ENCODE measurements at places on chromosomes 4 and X.

GRCh38 chrX:50211510-50211909, 6.9 kb downstream of the CCNB3 start:
- DNase-seq = no peak

DNA sequence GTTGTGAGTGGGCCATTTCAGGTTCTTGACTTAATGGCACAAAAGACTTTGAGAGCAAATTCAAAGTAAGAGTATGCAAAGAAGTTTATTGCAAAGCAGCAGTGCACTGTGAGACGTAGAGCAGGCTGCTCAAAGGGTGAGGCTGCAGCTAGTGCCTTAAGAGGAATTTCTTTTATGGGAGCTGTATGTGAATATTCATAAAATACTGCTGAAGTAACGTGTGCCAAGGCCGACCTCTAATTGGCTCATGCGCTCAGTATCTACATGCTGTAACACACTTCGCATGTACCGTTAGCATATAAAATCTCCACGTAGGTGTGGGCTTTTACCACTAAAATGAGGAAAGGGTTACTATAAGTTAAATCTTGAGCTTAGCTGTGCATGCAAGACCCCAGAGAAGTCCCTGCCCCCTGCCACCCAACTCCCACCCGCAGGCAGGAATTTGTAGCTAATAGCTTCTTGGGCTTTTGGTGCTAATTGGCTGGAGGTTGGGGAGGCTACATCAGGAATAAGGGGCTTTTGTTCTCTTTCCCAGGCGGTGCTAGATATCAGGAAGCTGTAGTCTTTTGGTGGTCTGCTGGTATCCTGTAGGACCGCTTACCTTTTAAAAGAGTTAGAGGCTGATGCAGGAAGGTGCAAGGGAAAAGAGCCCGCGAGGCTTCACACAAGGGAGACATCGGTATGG, 47.6 kb downstream of the FSTL5 start:
- DNase-seq = no peak

DNA sequence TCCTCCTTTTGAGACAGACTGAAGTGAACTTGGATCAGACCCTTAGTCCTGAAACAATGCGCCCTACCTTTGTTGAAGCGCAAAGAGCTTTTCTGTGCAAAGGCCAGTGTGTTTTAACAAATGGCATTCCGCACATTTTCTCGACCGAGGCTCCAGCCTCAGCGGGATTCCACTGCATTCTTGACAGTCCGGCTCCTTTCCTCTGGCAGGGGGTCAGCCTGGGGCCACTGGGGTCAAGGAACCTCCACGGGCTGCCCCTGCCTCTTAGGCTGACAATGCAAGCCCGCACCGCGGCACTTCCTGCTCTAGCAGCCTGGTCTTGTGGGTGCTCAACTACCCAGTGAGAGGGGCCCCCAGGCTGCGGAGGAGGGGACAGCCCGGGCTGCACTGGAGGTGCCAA, 47.2 kb upstream of the TFDP3 start:
- DNase-seq = no peak

DNA sequence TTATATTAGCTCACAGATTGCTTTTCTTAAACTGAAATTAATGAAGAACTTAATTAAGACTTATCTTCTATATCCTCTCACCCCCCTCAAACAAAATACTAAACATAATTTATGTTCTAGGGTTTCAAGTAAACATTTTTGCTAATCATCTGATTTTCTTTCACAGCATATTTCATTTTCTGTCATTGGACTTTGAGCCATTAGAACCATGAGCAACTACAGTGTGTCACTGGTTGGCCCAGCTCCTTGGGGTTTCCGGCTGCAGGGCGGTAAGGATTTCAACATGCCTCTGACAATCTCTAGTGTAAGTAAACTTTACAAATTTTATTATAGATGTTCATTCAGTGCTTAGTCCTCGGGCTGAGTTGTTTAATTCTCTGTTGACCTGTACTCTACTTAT, 3.3 kb downstream of the PDLIM5 start:
- no peak for DNase-seq

DNA sequence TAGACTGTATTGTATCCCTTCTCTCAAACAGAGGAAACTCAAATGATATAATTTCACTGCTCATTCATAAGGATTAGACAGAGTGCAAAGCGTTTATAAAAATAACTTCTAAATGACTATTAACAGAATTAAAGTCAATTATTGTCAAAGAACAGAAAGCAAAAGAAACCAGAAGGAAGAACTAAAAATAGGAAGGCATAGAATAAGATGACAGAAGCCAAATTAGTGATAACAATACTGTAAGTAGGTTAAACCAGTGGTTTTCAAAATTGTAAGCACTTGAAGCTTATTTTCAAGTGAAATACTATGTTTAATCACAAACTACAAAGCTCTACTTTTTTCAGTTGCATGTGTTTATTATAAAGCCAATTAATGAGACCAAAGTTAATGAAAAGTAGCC, 305.2 kb downstream of the PPP1R2C start:
- DNase-seq = no peak

GRCh38 chr4:112910109-112910736, 139.2 kb upstream of the ANK2 start:
- no peak for DNase-seq

GRCh38 chrX:152638443-152638904, 779 bp downstream of the GABRQ start:
- no peak for DNase-seq

- no peak for DNase-seq
Measured at GRCh38 chrX:119638725-119639471, 32.7 kb upstream of the NKRF start.

DNA sequence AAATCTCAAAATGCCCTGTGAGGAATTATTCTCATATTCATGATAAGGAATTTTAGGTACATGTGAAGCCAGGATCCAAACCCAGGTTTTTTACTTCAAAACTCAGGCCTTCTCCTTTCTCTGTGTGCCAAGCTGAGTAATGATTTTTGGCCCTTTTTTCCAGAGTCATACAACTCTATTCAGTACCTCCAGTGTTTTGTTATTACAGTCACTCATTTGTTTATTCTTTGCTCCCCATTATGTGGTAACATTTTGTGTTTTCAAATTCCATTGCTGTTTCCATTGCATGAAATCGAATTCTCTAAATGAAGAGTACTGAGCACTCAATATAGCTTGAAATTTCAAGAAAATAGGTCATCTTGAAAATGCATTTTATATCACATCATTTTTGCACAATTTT, 315.4 kb downstream of the NR3C2 start:
- DNase-seq = no peak

- DNase-seq = no peak
Measured at GRCh38 chr4:26242451-26242850, 78.4 kb upstream of the RBPJ start.

DNA sequence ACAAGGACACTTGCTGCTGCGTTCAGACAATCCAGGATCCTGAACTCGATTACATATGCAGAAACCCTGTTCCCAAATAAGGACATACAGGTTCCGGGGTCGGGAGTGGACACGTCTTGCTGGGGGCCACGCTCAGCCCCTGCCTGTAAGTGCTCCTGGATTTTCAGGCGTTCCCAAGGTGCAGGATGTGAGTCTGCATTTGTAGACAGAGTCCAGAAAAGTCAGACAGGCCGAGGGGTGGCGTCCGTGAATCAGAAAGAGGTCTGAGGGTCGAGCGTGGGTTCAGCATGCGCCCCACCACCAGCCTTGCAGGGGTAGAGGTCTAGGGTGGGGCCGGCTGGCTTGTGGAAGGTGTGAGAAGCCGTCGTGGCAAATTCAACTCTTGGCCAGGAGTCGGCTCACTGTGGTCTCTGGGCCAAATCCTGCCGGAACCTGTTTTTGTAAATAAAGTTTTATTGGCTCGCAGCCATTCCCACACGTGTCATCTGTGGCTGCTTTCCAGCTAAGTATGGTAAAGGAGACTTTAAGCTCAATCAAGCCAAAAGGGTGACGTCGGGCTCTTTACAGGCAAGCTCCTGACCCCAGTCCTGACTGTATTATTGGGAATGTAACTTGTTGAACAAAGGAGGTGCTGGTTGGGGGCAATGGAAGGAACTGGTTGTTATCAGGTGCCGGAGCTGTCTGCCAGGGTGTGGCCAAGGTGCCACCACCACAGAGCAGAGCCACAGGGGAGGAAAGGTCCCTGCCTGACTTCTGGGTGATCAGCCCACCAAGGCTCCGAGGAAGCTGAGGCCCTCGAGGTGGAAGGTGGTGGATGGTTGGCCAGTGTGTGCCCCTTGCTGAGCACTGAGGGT, 7.4 kb downstream of the DOK7 start:
- no peak for DNase-seq

- peak; percentile 18 for DNase-seq
Measured at GRCh38 chrX:40734971-40735324, 394 bp downstream of the MED14 start.

- no peak for DNase-seq
Measured at GRCh38 chr4:90317785-90318184, 190.6 kb downstream of the CCSER1 start.

- DNase-seq = no peak
Measured at GRCh38 chr4:124483048-124483906, 229.3 kb downstream of the ANKRD50 start.

DNA sequence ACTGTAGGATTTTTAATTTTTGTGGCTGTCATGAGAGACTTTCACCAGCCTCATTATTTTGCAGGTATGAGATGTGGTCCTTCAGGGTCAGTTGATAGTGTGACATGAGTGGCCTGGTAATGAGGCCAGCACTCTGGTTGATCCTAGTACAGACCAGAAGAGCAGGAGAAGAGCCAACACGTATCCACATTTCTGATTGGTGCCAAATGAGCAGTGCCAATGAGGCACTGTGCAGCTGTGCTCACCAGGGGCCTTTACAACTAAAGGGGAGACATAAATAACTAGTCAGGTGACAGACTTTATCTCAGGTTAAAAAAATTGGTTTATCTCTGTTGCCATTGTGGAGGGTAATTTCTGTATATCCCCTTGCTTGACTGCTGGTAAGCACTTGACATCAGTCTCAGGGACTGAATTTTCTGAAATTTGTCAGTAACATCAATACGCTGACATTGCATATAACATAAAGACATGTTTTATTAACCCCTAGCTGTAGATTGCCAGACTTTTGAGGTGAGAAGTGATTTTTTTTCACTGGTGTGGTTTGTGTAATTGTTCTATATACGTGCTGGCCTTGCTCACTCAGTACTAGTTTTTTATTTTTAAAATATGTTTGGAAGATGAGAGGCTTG, 101.2 kb downstream of the AFF1 start:
- no peak for DNase-seq

GRCh38 chrX:39605183-39605582, 492.6 kb downstream of the BCOR start:
- DNase-seq = no peak

GRCh38 chr4:83217721-83218522, 66.7 kb downstream of the COQ2 start:
- peak; percentile 86 for DNase-seq

DNA sequence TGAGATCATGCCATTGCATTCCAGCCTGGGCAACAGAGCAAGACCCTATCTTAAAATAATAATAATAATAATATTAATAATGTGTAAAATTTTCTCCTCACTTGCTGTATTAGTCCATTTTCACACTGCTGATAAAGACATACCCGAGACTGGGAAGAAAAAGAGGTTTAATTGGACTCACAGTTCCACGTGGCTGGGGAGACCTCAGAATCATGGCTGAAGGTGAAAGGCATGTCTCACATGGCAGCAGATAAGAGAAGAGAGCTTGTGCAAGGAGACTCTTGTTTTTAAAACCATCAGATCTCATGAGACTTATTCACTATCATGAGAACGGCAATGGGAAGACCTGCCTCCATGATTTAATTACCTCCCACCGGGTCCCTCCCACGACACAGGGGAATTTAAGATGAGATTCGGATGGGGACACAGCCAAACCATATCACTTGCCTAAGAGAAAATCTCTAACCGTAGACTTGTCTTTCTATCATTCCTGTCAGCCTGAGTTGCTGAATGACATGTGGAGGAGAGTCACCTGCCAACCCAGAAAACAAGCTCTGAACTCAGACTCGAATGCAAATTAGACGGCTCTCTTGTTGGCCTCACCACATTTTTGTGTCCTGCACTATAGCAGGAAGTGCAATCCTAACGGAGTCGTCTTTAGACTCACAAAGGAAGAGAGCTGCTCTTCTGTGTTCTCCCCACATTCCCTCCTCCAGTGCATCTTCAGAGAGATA, 51.9 kb upstream of the DCTD start:
- DNase-seq = no peak

- DNase-seq = no peak
Measured at GRCh38 chrX:129741880-129742758, 3.3 kb downstream of the XPNPEP2 start.

GRCh38 chr4:150782311-150782710, 200.4 kb downstream of the MAB21L2 start:
- DNase-seq = no peak

DNA sequence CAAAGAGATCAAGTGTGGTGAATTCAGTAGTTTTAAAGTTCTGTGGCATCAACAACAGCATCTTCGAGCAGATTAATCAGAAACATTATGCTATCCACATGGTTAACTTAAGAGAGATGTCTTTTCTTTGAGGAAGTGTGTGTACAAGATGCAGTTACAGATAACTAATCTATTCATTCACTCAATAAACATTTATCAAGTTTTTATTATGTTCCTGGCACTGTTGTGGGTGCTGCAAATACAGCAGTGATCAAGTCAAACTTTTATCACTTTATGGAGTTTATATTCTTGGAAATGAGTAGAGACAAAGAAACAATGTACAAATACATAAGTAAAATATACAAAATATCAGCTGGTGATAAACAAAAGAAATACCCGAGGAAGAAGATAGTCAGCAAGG, 66.4 kb downstream of the ATOH1 start:
- DNase-seq = no peak

Data from CD4-positive, alpha-beta T cell treated with Interleukin-2 at 100 ng/mL for 4 hours (primary cell).